T-helper 2 cell (primary cell): ENCODE measurements at places on chromosomes 1 and 21.
A peak's percentile ranks its signal among the peaks of the same experiment; 100 is the strongest.

GRCh38 chr1:94641990-94642389 lies 100.4 kb upstream of the F3 start:
- DNase-seq, result no peak

DNA sequence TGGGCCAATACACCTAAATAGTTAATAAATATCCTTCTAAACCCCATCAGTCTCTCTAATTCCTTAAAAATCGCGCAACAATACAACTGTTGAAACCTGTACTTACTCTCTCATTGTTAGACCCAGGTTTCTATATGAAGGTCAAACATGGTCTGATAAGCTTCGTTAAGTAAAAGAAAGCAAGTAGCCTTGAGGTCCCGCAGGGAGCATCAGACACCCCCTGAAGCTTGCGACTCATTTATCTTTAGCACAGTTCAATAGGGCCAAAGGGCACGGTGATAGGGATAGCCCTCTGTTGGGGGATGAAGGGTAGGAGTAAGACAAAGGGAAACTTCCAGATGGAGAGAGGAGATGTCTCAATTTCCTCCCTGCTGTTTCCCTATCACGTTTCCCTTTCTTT lies 27.3 kb upstream of the THEM4 start:
- no peak for DNase-seq

- no peak for DNase-seq
Measured at GRCh38 chr1:191892716-191893115, 265.5 kb upstream of the RGS18 start.

- DNase-seq, result peak; percentile 34
Measured at GRCh38 chr1:1157426-1157913, 16.2 kb upstream of the TTLL10 start.

DNA sequence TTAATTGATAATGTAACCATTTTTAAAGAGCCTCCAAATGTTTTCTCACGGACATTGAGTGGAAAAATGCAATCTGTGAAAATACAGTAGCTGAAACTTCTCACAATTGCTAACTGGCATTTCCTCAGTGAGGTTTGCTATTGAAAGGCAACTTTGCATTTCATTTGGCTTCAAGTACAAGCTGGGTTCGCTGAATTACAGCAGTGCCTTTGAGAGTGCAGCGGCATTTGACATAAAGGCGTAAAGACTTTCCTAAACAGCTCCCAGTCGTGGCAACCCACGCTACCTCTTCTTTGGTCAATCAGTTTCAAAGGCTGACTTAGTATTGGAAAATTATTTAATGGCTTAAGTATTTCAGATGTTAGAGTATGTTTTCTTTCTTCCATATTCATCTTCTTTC lies 39.3 kb upstream of the ZBTB18 start:
- DNase-seq, result no peak

DNA sequence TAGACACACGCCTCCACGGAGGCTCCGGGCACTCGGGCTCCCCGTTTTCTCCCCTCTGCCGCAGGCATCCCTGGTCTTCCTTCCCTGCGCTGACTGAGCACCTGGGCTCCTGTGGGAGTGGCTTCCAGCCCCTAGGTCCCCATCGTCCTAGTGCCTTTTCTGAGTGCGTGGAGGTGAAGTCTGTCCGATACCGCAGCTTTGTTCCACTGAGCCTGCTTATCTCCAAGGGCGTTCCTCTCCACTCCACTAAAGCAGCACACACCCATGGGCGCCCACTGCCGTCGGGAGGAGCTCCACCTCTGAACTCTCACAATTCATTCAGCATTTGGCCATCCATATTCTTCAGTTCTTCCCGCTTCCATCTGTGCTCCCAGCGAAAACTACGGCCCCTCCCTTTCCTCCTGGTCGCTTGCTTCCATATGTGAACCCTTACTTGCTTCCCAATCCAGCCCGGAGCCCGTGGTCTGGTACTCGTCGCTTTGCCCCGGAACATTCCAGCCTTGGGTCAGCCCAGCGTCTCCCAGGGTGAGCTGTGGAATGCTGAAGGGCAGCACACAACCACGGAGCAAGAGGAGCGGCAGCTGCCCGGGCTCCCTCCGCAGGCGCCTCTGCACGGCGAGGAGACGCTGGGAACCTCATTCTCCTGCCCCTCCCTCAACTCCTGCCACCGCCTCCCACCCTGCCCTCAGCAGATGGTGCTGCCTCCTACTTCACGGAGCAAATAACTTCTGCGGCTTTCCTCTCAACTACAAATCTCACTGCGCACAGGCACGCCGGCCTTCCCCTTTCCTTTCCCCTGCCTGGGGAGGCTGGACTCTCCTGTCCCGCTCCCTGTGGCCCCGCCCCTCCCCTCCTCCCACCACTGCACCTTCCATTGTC lies 27.5 kb downstream of the ATP8B2 start:
- DNase-seq, result peak; percentile 62

DNA sequence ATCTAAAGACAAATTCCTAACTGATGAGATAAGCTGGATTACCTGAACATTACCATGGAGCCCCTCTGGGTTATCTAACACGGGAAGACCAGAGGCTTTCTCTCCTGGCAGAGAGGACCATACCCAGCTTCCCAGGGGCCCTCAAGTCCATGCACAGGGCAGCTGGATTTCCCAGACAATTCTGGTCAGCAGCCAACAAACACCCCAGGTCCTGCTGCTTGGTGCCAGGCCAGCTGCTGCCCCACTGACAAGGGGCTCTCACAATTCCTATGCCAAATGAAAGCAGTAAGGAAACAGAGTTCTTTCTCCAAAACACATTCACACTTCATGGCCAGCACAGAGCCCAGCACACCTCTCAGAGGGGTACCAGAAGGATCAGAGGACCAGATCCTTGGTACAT lies 114.2 kb downstream of the HLCS start:
- DNase-seq, result no peak

- DNase-seq, result no peak
Measured at GRCh38 chr1:15066191-15066590, 87.4 kb upstream of the TMEM51 start.

- DNase-seq, result peak; percentile 95
Measured at GRCh38 chr1:159012495-159012894, 2.8 kb downstream of the IFI16 start.

DNA sequence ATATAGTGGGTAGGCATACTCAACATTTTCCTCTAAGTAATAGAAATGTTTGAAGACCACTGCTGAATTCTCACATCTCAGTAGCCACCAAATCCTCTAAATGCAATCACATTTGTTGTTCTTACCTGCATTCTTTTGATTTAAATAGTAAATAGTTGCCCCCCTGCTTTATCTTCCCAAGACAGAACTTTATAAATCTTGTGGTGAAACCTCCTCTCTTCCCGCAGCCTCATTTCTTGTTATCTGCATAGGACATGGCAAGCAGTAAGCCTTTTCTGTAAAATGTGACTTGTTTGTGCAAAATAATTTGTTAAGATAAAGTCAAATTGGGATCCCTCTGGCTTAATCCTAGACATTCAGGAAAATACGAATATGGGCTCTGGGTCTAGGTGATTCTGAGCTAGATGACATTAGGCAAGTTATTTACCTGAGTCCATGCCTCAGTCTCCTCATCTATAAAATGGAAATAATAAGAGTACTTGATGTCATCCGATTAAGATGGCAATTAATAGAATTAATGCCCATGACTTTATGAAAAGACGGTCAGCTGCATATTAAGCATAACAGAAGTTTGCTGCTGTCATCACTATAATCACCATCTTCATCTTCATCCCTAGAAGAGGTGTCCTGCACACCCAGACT lies 77.7 kb downstream of the LRRC8C start:
- DNase-seq, result no peak

- no peak for DNase-seq
Measured at GRCh38 chr1:31707711-31708110, 3.9 kb upstream of the COL16A1 start.

- no peak for DNase-seq
Measured at GRCh38 chr1:93659822-93660503, 21.7 kb downstream of the BCAR3 start.

DNA sequence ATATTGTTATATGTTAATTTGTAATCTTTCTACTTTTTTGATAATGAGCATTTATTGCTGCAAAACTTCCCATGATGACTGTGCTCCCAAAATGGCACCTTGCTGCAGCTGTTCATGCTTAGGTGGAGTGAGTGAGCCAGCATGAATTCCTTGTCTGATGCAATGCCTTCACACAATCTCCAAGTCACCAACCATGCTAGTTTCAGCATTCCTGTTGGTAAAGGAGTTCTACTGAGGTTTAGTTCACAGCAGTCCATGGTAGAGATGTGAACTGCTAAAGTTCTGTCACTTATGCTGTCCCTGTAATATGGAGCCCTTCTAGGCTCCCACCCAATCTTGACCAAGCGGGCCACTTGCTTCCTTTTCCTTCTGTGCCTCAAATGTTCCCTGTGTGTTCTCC lies 26.2 kb upstream of the PRKACB start:
- DNase-seq, result no peak

DNA sequence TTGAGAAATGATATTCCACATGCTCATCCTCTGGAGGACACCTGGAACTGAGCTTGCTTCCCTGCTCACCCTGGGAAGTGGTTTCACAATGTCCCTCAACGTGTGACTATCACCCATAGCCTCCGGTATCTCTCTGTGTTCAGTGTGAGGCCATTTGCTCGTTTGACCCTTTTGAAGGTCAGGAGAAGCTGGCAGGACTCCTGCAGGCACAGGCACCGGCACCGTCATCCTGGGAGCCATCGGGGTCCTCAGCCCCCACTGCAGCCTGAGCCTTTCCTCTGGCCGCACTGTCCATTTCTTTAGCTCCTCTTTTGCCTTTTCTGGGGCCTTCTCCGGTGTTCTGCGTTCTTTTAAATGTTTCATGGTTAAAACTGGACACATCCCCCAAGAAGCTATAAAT lies 159.6 kb upstream of the COL6A1 start:
- DNase-seq, result no peak

GRCh38 chr1:94806441-94806871 lies 13.7 kb upstream of the SLC44A3 start:
- no peak for DNase-seq

- DNase-seq, result no peak
Measured at GRCh38 chr1:53992085-53992874, 25.7 kb downstream of the LDLRAD1 start.

DNA sequence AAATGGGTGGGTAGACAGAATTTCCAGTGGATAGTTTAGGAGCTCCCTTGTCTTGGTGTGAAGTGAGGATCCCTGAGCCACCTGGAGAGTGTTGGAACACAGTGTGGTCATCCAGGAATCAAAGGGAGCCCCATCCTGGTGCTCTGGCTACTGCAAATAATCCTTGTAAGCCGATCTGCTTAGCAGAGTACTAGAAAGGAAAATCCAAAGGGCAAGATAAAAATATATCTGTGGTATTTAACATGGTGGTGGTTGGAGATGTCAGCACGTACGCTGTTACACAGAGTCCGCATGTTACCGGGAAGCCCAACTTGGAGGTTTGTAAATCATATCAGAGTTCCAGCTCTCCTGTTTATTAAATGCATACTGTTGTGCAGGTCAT lies 39.0 kb downstream of the VANGL1 start:
- DNase-seq, result no peak

- no peak for DNase-seq
Measured at GRCh38 chr21:37145635-37146111, 72.6 kb downstream of the TTC3 start.

DNA sequence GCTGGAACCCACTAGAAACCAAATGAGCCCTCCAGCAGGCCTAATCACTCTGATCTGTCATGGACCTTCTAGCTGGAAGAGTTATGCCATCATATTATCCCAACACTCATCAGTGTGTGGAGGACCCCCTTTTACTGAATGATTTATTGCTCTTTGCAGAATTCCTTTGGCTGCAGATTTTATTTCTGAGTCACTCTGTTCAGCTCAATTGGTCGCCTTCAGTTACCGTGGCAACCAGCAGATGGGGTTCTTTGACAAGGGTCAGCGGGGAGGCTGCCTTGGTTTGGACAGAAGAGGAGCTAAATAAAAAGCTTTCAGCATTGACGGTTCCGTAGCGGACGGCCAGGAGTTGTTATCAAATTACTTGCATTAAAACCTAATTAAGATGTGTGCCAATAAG lies 220.1 kb downstream of the SDCCAG8 start:
- DNase-seq, result no peak

GRCh38 chr21:40844935-40845334 lies 2.0 kb downstream of the DSCAM start:
- DNase-seq, result no peak

DNA sequence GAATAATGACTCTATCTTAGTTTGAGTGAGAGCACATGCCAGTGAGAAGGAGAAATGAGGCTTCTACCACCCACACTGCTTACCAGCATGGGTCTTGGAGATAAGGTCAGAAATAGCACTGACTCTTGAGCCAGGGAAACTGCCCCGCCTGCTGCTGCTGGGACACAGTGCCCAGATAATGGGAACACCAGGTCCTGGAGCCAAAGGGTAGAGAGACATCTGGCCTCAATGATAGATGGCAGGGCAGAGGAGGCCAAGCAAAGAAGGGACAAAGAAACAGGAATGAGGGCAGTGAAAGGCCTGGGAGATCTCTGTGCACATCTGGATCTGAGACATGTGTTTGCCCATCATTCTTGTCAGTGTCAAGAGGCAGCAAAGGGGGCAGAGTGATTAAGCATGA lies 97.4 kb downstream of the MIS18A start:
- DNase-seq, result no peak

DNA sequence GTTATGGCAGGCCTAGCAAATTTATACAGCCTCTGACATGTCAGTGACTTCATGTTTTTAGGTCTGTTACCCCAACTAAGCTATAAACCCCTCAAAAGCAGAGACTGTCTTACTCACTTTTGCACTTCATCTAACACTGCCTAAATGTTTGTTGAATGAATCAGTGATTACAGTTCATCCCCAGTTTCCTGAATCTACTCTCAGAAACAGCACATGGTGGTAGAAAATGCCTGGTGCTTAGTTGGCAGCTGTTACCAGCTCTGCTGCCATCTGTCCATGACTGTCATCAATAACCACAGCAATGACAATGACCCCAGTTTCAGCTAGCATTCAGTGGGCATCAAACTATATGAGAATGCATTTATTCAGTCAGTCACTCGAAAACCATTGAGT lies 110.5 kb upstream of the SERBP1 start:
- no peak for DNase-seq

DNA sequence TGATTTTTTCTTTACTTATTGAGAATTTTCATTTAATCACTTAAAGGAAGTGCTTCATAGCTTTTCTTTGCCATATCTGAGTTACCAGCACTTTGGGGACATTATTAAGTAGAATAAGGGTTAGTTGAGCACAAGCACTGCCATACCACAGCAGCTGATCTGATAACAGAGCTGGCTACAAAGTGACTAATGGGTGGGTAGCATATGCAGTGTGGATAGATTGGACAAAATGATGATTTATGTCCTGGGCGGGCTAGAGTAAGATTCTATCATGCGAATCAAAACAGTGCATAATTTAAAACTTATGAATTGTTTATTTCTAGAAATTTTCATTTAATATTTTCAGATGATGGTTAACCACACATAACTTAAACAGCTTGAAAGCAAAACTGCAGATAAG lies 102.2 kb upstream of the SNX7 start:
- no peak for DNase-seq
